Omental fat pad (tissue), 4 donors: ENCODE measurements at places on chromosomes 7 and 10. TPM values are rescaled to one million over a fixed set of nuclear protein-coding genes. Genes with fewer than 3 reads are reported as not detected.

PPRC1 gene
- total RNA-seq: 15.4 TPM

CEP55 gene
- total RNA-seq: 0.19 TPM

MRC1 gene
- total RNA-seq: 130 TPM

CNPY1 gene
- total RNA-seq: not detected

FKBP9 gene
- 269 TPM for total RNA-seq

AFAP1L2 gene
- 4.7 TPM for total RNA-seq

BTBD16 gene
- total RNA-seq: not detected

VAX1 gene
- not detected for total RNA-seq

PNPLA8 gene
- 77.3 TPM for total RNA-seq

CPA5 gene
- total RNA-seq: not detected

FRMD4A gene
- total RNA-seq: 119 TPM

CHST12 gene
- total RNA-seq: 7.9 TPM

CALHM1 gene
- total RNA-seq: not detected

HOXA6 gene
- 13.1 TPM for total RNA-seq

CDH23 gene
- 41.9 TPM for total RNA-seq

SH3PXD2A gene
- 23.7 TPM for total RNA-seq

BBIP1 gene
- total RNA-seq: 20.7 TPM

EPHB4 gene
- total RNA-seq: 37.9 TPM

NUDT5 gene
- 33.6 TPM for total RNA-seq

PLXNA4 gene
- total RNA-seq: 31.4 TPM

KCNH2 gene
- total RNA-seq: 0.46 TPM

BLNK gene
- total RNA-seq: 5.3 TPM

LDB3 gene
- 0.60 TPM for total RNA-seq

ACSM6 gene
- not detected for total RNA-seq

C10orf67 gene
- total RNA-seq: not detected

FERD3L gene
- not detected for total RNA-seq

CAV1 gene
- 462 TPM for total RNA-seq

CDK6 gene
- 19.0 TPM for total RNA-seq

TEX36 gene
- total RNA-seq: not detected

CSGALNACT2 gene
- 22.0 TPM for total RNA-seq

OR2A12 gene
- total RNA-seq: not detected

SH2B2 gene
- total RNA-seq: 2.8 TPM

TUBAL3 gene
- not detected for total RNA-seq

ITIH2 gene
- not detected for total RNA-seq

MYH16 gene
- total RNA-seq: not detected

DDIT4 gene
- 527 TPM for total RNA-seq

CFAP70 gene
- total RNA-seq: 2.0 TPM

HKDC1 gene
- total RNA-seq: not detected

SCART1 gene
- 1.3 TPM for total RNA-seq
